AG10803 (cell line): ENCODE measurements at places on chromosomes 1 and 21.
A peak's percentile ranks its signal among the peaks of the same experiment; 100 is the strongest.

- no peak for DNase-seq
Observed at GRCh38 chr1:160030657-160031364, 979 bp downstream of the PIGM start.

GRCh38 chr1:8410791-8411190 lies 92.9 kb downstream of the SLC45A1 start:
- DNase-seq: peak; percentile 57

- no peak for DNase-seq
Observed at GRCh38 chr1:180921386-180921785, 8.7 kb downstream of the KIAA1614 start.

DNA sequence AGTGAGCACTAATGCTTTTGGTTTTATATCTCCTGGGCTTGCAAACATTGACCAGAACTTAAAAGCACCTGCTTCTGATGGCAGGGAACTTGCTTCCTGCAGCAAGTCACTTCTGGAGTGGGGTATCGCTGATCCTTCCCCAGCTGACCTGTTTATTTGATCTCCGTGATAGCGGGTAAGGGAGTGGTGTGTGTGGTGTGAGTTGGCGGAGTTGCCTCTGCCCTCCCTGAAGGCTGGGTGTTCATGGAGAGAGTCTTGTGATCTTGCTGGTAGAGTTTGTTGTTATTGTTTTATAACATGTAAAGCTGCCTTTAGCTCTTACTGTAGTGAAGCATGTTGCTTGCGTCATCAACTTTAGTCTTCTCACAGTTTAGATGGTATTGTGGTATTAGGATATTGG lies 3.9 kb downstream of the MFN2 start:
- DNase-seq: no peak

GRCh38 chr1:44147582-44147981 lies 6.2 kb upstream of the KLF18 start:
- no peak for DNase-seq

GRCh38 chr1:229431284-229432115 lies 2.4 kb downstream of the ACTA1 start:
- DNase-seq: no peak

GRCh38 chr1:90340606-90341005 lies 345.7 kb downstream of the ZNF326 start:
- no peak for DNase-seq

- DNase-seq: no peak
Observed at GRCh38 chr1:204859861-204860267, 10.8 kb upstream of the NFASC start.

DNA sequence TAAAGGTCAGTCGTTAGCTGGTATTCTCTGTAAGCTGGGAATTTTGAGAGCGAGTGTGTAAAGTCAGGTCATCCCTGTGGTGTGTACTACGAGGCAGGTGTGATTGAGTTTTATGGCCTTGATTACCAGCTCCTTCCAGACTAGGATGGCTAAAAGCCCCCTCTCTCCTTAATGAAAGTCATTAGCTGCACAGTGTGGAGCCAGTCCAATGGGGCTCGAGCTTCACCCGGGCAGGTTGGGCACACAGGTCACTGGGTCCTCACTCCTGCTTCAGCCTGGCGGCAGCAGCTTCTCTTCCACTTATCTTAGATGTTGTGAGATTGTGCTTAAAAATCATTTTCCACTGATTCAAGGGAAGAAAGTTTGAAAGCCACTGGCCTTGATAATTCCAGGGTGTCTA lies 3.0 kb downstream of the DMRTB1 start:
- DNase-seq: no peak

DNA sequence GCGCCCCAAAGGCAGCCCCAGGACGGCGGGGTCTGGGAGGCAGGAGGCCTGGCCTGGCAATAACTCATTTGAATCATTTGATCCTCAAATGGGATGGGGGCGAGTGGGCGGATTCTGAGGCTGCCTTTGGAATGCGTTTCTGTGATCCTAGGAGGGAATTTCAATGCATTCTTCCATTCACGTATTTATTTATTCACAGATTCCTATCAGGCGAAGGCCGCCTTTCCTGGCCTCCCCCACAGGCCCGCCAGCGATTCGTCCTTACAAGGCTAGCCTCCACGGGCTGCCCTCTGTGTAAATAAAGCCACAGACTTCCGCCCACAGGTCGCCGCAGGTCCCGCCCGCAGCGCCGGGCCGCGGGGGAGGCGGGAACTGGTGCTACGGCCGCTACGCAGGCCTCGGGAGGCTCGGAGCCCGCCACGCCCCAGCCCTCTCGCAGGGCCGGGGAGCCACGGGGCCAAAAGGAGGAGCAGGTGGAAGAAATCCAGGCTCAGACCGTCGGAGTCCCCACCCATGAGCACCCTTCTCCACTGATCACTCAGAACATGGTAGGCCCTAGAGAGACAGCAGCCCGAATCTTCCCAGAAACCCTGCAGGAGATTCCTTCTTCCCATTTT lies 31.3 kb upstream of the JUN start:
- peak; percentile 88 for DNase-seq

- DNase-seq: peak; percentile 2
Observed at GRCh38 chr1:19877821-19878636, 4.2 kb upstream of the OTUD3 start.

DNA sequence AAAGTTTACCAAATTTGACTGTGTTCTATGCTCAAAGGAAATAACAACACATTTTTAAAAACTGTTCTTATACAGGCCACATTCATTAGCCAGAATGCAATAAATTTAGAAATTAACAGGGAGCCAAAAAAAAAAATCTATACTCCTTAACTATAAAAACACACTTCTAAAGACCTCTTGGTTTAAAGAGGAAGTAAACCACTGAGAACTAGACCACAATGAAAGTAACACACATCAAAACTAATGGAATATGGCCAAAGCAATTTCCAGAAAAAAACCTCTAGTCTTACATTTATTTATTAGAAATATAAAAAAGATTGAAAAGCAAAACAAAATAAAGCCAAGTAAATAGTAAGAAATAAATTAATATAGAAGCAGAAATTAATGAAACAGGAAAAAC lies 48.9 kb upstream of the GADD45A start:
- no peak for DNase-seq

DNA sequence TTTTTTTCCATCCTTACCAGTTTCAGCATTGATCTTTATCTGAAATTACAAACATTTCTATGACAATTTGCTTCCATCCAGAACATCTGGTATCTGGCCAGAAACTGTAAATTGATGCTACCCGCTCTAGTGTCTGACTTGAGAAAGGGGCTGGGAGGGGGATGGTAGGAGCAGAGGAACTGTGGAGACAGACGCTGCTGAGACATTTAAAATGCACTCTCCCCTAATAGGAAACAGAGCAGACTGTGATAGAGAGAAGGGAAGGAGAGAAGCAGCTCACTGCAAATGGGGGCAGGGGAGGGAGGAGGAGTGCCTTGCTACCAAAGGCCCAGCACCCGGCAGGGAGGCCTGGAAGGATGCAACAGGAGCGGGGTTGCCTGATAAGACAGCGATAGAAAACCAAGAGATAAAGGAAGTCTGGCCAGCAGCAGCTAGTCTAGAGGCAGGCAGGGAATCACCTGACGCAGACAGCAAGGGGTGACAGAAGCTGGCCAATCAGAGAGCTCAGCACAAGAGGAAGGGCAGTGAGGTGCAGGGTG lies 195.5 kb upstream of the NFIA start:
- no peak for DNase-seq

GRCh38 chr1:186073697-186074096 lies 301.4 kb downstream of the TPR start:
- no peak for DNase-seq

- peak; percentile 49 for DNase-seq
Observed at GRCh38 chr21:45333583-45334121, 46.0 kb upstream of the POFUT2 start.
